Tibial nerve (tissue), 4 donors: ENCODE measurements at places on chromosomes 5 and 9. TPM values are rescaled to one million over a fixed set of nuclear protein-coding genes. Genes with fewer than 3 reads are reported as not detected.
A peak's percentile ranks its signal among the peaks of the same experiment; 100 is the strongest.

- no peaks in the 10 kb centered on the region for H3K4me1 ChIP-seq
- H3K27me3 ChIP-seq = no peaks in the 10 kb centered on the region
- no peak overlapping the region for H3K4me3 ChIP-seq
- no peak for DNase-seq
- peaks cover 5% of the 10 kb centered on the region for H3K36me3 ChIP-seq
- H3K27ac ChIP-seq = no peak overlapping the region
These were observed 175.3 kb downstream of the SLF1 start for GRCh38 chr5:94793816-94794198.

Gene FAT2
- total RNA-seq = under 0.01 TPM

GRCh38 chr9:83623679-83624076, 735 bp downstream of the IDNK start:
- peak overlapping the region; percentile 98 for H3K27ac ChIP-seq
- H3K4me3 ChIP-seq = peak overlapping the region; percentile 95
- H3K36me3 ChIP-seq = no peaks in the 10 kb centered on the region
- no peaks in the 10 kb centered on the region for H3K27me3 ChIP-seq
- peaks cover 8% of the 10 kb centered on the region for H3K4me1 ChIP-seq
- no peak for DNase-seq

GRCh38 chr5:53180538-53180937, 71.0 kb upstream of the MOCS2 start:
- H3K27ac ChIP-seq = no peak overlapping the region
- no peak overlapping the region for H3K4me3 ChIP-seq
- no peaks in the 10 kb centered on the region for H3K36me3 ChIP-seq

Gene UGT3A1
- total RNA-seq = not detected

Gene NANS
- total RNA-seq = 35.2 TPM

- DNase-seq = no peak
- H3K27me3 ChIP-seq = no peaks in the 10 kb centered on the region
- H3K36me3 ChIP-seq = no peaks in the 10 kb centered on the region
- H3K4me3 ChIP-seq = no peak overlapping the region
- H3K27ac ChIP-seq = no peak overlapping the region
These were observed 1078.3 kb upstream of the SEMA6A start for GRCh38 chr5:117652958-117653280.

DNA sequence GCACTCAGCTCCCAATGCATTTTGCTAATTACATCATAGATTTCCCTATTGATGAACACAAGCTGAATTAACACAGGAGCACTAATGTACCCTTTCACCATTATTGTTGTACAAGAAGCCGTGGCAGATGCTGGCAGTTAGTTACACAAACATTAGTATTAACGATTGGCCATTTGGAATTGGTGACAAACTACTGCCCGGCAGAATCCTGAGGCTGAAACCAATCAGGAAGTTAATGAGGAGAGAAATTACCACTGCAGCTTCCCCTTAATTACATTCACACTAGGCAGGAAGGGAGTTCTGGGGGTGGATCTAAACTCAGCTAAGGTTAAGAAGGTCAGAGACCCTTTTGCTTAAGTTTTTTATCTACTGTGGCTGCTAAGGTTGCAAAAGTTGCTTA, 9.6 kb upstream of the DMRT3 start:
- H3K4me1 ChIP-seq = peaks cover 29% of the 10 kb centered on the region
- H3K27ac ChIP-seq = no peak overlapping the region
- no peak overlapping the region for H3K4me3 ChIP-seq
- no peaks in the 10 kb centered on the region for H3K27me3 ChIP-seq
- H3K36me3 ChIP-seq = no peaks in the 10 kb centered on the region
- no peak for DNase-seq

GRCh38 chr5:12870872-12871539, 966.8 kb upstream of the CTNND2 start:
- H3K27ac ChIP-seq = no peak overlapping the region
- H3K27me3 ChIP-seq = no peaks in the 10 kb centered on the region
- H3K4me3 ChIP-seq = no peak overlapping the region

- H3K4me1 ChIP-seq = no peaks in the 10 kb centered on the region
- no peak overlapping the region for H3K27ac ChIP-seq
- H3K36me3 ChIP-seq = no peaks in the 10 kb centered on the region
- no peaks in the 10 kb centered on the region for H3K27me3 ChIP-seq
- no peak for DNase-seq
These were observed 373.3 kb downstream of the TLE4 start for GRCh38 chr9:79945016-79945415.

GRCh38 chr9:121707477-121708424, 56.3 kb downstream of the DAB2IP start:
- H3K27ac ChIP-seq = no peak overlapping the region
- no peaks in the 10 kb centered on the region for H3K36me3 ChIP-seq
- no peaks in the 10 kb centered on the region for H3K27me3 ChIP-seq
- no peak overlapping the region for H3K4me3 ChIP-seq
- no peak for DNase-seq

DNA sequence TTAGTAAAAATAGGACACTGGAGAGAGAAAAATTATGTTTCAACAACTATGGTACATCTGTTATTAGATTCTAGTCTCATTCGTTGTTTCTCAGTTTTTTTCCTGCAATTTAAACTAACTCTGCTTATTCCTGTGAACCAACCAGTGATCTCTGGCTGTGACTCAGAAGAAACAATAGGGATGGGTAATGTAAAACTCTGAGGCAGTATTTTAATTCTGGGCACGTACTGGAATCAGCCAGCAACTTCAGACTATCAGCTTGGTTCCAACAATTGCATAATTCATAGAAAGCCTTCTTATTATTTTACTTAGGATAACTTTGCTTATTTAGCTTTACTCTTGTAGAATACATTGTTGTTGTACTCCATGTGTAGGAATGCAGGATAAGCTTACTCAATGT, 28.8 kb downstream of the MLLT3 start:
- no peak for DNase-seq
- no peak overlapping the region for H3K4me3 ChIP-seq
- no peaks in the 10 kb centered on the region for H3K36me3 ChIP-seq
- no peaks in the 10 kb centered on the region for H3K4me1 ChIP-seq
- H3K27ac ChIP-seq = no peak overlapping the region
- H3K27me3 ChIP-seq = no peaks in the 10 kb centered on the region

DNA sequence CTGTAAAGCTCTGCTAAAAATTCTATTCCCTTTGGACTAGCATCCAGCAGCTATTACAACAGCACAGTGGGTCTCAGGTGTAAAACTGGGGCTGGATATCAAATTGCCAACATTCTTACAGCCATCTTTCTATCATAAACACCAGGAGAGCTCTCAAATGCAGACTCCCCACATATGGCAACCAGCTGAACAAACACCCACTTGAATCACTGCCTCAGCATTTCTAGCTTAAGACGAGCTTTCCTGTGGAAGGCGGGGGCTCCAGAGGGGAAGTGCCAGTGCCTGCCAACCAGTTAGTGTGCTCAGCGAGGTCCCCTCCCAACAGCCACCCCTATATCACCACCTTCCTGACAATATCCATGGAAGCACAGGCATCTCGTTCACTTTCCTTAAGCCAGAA, 62.2 kb downstream of the IPPK start:
- no peaks in the 10 kb centered on the region for H3K36me3 ChIP-seq
- H3K27ac ChIP-seq = peak overlapping the region; percentile 45
- DNase-seq = no peak
- H3K4me3 ChIP-seq = no peak overlapping the region
- H3K27me3 ChIP-seq = no peaks in the 10 kb centered on the region

DNA sequence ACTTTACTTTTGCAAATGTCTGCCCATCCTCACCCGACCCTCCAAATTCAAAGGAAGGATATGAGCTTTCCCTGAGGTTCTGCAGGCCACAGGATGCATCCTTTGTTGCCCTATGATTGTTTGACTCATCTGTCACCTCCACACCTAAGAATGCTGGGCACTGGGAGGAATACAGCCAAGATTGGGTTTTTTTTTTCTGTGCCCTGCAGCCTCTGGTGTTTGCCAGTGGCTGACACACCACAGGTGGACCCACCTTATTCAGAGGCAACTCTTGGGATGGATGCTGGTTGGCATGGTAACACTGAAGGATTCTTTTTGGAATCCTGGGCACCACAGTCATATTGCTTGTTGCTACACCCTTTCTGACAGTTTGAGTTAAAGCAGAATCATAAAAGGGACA, 29.7 kb downstream of the C9orf152 start:
- no peaks in the 10 kb centered on the region for H3K36me3 ChIP-seq
- no peak for DNase-seq
- H3K27ac ChIP-seq = no peak overlapping the region
- peaks cover 9% of the 10 kb centered on the region for H3K4me1 ChIP-seq
- no peak overlapping the region for H3K4me3 ChIP-seq
- no peaks in the 10 kb centered on the region for H3K27me3 ChIP-seq

GRCh38 chr9:36328798-36329411, 70.7 kb upstream of the GNE start:
- no peaks in the 10 kb centered on the region for H3K27me3 ChIP-seq
- DNase-seq = peak; percentile 82
- no peaks in the 10 kb centered on the region for H3K4me1 ChIP-seq
- peaks cover 10% of the 10 kb centered on the region for H3K36me3 ChIP-seq
- no peak overlapping the region for H3K4me3 ChIP-seq

GRCh38 chr9:75830303-75830702, 60.2 kb upstream of the PCSK5 start:
- peaks cover 3% of the 10 kb centered on the region for H3K4me1 ChIP-seq
- H3K27me3 ChIP-seq = no peaks in the 10 kb centered on the region
- H3K27ac ChIP-seq = no peak overlapping the region
- no peak for DNase-seq

DNA sequence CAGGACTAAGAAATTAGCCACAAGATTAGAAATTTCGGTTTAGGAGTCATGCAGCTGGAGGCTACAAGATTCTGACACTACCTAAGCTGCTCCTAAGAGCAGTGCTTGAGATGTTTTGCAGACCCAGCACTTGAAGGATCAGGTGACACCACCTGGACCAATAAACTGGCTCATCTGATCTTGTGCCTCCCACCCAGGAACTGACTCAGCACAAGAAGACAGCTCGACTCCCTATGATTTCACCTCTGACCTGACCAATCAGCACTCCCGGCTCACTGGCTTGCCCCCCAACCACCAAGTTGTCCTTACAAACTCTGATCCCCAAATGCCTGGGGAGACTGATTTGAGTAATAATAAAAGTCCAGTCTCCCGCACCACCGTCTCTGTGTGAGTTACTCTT, 170.4 kb downstream of the TTC39B start:
- H3K4me3 ChIP-seq = no peak overlapping the region
- H3K4me1 ChIP-seq = no peaks in the 10 kb centered on the region
- no peak for DNase-seq

DNA sequence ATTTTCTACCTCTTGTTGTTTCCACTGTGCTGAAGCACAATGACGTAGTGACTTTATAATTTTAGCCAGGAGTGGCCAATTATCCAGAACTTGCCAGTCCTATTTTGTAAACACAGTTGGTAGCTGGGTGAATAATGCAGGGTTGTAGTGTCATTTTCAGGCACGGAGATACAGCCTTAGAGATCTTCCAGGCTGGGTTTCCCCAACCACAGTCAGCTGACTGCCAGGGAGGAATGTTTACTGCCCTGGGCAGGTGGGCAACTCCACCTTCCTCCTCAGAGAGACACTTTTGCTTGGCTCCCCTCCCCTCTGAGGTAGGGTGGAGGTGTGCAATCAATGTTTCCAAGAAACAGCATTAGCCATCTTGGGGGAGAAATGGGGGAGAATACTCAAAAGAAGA, 228.1 kb upstream of the NR4A3 start:
- no peaks in the 10 kb centered on the region for H3K4me1 ChIP-seq
- DNase-seq = no peak
- H3K36me3 ChIP-seq = no peaks in the 10 kb centered on the region
- H3K27ac ChIP-seq = no peak overlapping the region

DNA sequence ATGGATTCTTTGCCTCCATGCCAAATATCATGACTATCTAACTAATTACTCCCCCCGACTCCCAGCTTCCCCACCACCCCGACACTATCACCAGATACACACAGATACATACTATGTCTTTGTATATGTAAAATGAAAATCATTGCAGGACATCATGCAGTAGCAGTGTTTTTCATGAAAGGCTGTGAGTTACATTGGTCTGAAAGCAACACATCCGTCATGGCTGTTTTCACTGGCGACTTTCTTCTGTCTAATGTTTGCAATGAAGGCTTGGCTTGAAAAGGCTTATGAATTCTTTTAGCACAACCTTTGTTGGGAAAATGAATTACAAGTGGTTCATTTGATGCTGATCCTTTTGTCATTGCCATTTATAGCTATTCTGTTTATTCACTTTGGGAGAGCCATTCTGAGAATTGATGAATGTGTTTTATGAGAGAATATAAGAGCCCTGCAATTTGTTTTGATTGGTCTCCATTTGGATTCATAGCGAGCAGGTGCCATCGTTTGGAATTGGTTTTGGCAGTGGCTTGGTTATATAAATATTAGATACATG, 103.4 kb downstream of the PIP5K1B start:
- no peak overlapping the region for H3K27ac ChIP-seq
- H3K36me3 ChIP-seq = no peaks in the 10 kb centered on the region
- H3K27me3 ChIP-seq = no peaks in the 10 kb centered on the region
- no peak overlapping the region for H3K4me3 ChIP-seq

Gene ELP1
- 21.6 TPM for total RNA-seq

GRCh38 chr5:78328585-78329173, 31.7 kb upstream of the SCAMP1 start:
- DNase-seq = no peak
- H3K36me3 ChIP-seq = no peaks in the 10 kb centered on the region
- H3K27ac ChIP-seq = no peak overlapping the region
- no peak overlapping the region for H3K4me3 ChIP-seq

DNA sequence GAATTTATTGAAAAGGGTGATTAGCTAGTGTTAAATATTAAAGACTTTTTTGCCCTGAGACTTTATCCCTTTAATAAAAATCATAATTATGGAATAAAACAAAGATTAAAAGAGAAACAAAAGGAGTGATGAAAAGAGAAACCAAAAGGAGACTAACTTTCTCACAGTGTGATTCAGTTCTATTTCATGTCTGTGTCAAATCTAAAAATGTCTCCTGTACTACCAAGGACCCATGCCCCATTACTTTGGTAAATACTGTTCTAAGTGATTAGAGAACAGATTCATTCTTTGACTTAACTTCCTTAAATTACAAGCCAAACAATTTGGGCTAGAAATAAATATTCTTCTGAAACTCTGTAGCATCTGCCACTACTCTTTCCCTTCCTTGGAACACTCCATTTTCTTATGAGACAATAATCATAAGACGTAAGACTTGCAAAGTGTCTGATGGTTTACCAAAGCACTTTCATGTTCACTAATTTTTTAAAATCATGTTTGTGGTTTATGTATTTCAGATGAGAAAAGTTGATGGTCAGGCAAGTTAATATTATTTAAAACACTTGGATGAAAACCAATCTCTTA, 319.0 kb downstream of the EBF1 start:
- H3K27ac ChIP-seq = no peak overlapping the region
- DNase-seq = no peak
- no peaks in the 10 kb centered on the region for H3K36me3 ChIP-seq
- no peak overlapping the region for H3K4me3 ChIP-seq

Gene ARSI
- 7.5 TPM for total RNA-seq

DNA sequence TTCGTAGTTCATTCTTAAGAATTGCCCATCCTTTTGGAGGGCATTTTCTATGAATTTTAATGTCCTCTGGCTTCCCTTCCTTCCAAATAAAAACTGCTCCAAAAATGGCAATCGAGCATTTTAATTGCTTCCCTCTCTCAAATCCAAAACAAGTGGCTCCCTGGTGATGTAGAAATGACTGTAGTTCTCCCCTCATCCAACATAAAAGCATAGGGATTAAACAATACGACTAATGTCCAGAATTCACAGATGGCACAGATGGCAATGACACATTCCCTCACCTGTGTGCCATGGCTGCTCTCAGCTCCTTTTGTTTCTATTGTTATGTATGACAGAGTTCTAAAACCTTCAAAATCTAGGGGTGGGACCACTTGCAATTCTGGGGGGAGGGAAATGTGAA, 417.3 kb downstream of the RAB3C start:
- H3K27me3 ChIP-seq = no peaks in the 10 kb centered on the region
- H3K4me1 ChIP-seq = no peaks in the 10 kb centered on the region
- no peak for DNase-seq
- H3K27ac ChIP-seq = no peak overlapping the region
- H3K4me3 ChIP-seq = no peak overlapping the region

Gene PRSS3
- total RNA-seq = not detected
